Activated naive CD4-positive, alpha-beta T cell treated with anti-CD3 and anti-CD28 coated beads, Interleukin-2, amount 10 ng/mL, durations not matched to agents 7 days and 5 days (primary cell): ENCODE measurements at places on chromosomes 3 and 15.
A peak's percentile ranks its signal among the peaks of the same experiment; 100 is the strongest.

DNA sequence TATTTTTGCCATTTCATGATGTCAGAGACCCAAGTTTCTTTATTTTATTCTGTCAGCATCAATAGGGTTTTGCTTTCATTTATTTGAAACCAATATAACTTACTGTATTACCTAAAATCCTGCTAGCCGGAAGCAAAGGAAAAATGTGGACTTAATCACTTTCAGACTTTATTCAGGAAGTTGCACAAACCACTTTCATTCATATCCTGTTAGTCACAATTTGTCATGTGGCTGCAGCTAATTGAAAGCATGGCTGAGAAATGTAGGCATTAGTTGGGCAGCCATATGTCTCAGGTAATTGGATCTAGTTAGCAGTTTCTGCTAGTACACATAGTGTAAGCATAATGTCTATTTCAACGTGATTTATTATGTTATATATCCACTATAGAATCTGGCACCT lies 462.3 kb upstream of the SGO1 start:
- no peak for DNase-seq

DNA sequence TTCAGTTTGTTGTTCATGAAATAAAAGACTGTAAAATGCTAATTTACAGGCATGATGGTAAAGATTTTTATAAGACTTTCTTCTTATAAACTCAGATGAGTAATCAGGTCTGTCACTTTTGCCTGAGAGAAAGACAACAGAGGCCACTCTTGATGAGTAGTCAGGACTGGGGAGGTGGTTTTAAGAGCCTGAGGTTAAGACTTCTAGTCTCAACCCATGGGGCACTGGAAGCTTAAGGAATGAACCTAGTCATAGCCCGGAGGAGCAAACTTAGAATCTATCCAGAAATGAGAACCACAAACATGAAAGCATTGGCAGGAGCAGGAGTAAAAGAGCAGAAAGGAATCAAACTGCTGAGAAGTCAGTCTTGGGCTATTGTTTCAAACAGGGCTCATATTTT lies 846.3 kb upstream of the ARPP21 start:
- DNase-seq = no peak

DNA sequence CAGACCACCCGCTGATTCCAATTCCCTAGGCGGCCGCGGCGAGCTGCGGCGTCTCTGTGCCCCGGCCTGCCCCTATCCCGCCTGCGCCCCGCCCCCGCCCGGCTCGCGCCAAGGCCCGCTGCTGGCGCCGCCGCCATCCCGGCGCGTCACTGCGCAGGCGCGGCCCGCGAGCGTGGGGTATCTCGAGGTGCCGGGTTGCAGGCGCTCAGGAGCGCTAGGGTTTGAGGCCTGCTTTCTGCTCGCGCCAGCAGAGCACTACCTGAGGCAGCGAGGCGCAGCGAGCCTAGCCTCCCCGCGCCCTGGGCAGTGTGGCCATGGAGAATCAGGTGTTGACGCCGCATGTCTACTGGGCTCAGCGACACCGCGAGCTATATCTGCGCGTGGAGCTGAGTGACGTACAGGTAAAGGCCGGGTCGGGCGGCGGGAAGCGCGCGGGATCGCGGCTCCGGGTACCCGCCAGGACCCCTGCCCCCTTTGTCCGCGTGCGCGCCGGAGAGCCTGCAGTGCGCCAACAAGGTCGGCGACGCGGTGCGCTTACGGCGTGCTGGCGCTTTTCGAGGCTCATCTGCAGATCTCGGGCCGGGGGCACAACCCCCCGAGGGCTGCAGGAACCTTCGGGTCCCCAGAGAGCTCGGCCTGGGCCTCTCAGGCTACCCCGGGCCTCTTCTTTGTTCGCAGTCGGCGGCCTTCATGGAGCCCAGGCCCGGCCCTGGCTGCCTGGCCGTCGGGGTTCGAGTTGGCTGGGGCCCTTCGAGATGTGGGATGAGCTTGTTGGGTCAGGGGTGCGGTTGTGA lies at the start of gene HACD3:
HACD3 (plus strand) TSS at position 146 of the 794 bp plus-strand sequence; CDS start at position 315, 169 bp downstream.
- DNase-seq = peak; percentile 91

DNA sequence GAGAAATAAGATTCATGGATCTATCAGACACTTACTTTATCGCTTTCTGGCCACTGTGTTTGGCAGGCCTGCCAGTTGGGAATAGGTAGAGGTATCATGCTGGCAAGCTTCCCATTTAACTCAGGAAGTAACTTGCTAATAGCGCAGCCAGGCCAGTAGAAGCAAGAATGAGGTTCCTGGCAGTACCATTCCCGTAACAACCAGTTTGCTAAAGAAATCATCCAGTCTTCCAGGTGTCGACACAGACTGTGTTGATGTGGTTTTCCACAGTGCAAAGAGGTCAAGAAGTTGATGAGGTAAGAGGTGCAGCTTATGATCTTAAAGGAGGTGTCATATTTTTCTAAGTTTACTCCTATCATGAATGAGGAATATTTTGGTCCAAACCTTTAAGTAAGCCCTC lies 46.2 kb downstream of the DPH6 start:
- no peak for DNase-seq

- no peak for DNase-seq
Observed at GRCh38 chr3:124985349-124985748, 50.8 kb upstream of the MUC13 start.

DNA sequence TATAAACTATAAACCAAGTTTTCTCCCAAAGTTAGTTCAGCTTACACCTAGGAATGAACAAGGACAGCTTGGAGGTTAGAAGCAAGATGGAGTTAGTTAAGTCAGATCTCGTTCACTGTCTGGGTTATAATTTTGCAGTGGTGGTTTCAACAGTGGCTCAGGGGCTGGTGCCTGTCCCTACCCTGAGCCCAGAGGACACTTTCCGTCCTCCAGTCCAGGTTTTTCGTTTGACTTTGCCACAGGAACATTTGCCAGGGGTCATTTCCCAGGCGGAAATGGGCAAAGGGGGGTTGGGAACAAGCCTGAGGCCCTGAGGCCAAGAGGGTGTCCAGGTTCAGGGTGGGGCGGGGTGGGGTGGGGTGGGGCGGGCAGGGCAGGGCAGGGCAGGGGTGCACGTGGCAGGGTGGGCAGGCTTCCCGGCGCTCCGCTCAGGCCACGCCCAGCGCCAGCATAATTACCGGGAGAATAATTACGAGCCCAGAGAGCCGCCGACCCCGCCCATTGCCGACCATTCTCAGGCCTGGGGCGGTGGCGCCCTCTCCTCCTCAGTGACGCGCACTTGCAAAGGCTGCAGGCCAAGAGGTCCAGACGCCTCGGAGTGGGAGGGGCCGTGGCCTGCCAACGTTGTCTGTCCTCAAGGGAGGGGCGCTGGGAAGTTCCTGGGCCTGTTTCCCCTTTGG lies 70.4 kb downstream of the KLF13 start:
- DNase-seq = no peak

DNA sequence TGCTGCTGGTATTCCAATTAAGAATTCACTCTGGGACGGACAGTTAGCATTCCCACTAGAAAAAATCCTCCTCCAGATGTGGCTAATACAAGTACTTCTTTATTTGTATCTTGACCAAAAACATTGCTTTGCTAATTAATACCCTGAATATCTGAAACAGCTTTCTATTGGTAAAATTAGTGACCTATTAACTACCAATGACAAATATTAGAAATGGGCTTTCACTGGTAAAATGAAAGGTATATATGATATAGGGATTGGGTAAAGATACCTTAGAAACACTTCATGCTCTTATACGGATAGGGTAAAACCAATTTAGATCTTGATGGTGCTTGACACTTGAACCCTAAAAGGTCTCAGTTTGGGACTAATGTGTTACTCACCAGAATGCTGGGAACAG lies 52.3 kb downstream of the CRTAP start:
- DNase-seq = no peak

- DNase-seq = no peak
Observed at GRCh38 chr3:44309500-44309899, 29.1 kb upstream of the TCAIM start.

- no peak for DNase-seq
Observed at GRCh38 chr3:102038477-102039142, 189.3 kb downstream of the NFKBIZ start.

DNA sequence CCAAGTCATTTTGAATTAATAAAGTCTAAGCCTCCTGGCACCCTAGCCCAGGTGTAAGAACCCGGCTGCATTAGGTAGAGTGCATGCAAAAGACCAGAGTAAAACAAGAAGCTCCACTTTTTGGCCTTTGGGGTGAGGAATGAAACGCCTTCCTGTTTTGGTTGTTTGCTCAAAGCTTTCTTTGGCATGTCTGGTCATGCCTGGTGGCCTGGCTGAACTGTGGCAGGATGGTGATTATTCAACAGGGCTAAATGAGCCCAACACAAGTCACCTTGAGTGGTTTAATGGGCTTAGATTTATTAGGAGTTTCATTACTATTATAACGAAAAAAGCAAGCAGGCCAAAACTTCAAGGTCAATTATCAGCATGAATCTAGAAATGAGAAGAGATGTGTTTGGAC lies 40.9 kb upstream of the LDHAL6B start:
- DNase-seq = peak; percentile 27

- DNase-seq = no peak
Observed at GRCh38 chr15:85006201-85006600, 24.5 kb downstream of the PDE8A start.

DNA sequence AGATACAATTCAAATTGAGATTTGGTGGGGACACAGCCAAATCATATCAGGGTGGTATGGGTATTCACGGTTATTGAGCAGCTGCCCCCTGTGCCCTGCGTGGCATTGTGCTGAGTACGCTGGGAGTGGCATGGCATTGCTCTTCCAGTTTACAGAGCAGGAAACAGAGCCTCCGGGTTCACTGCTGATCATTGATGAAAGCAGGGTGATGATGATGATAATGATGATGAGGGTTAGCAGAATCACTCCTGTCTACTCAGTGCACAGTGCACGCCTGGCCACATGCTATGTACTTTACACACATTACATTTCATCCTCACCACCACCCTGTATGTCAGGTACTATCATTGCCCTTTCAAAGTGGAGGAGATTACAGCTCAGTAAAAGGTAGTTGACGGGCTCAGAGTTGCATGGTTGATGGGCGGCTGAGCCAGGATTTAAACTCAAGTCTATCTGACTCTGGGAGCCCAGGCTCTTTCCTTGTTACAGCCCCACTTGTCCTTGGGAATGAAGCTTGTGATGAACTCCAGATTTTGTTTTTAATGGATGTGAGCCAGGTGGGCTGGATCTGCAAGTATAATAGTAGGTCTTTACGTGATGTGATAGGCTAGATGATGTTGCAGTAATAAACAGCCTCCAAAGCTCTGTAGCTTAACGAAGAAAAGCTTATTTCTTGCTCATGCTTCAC lies 87.6 kb upstream of the MYZAP start:
- no peak for DNase-seq

DNA sequence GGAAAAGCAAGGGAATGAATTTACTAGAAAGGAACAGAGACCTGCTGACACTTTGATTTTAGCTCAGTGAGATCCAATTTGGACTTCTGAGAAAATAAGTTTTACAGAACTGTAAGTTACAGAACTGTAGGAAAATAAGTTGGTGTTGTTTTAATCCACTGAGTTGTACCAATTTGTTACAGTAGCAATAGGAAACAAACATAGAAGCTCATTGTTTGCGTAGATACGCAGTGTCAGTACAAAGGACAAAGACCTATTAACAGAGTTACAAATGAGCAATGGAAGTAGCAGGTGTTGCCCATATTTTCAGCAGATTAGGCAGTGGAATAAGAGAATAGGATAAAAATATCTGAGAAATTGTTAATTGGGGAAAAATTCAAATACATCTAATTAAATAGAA lies 385.8 kb upstream of the CNTN6 start:
- no peak for DNase-seq

- DNase-seq = no peak
Observed at GRCh38 chr15:65777053-65777452, 15.0 kb downstream of the DENND4A start.

- DNase-seq = peak; percentile 90
Observed at GRCh38 chr3:50192689-50193141, 1.3 kb downstream of the GNAT1 start.

GRCh38 chr3:38163117-38163840 lies 2.1 kb upstream of the OXSR1 start:
- peak; percentile 39 for DNase-seq

DNA sequence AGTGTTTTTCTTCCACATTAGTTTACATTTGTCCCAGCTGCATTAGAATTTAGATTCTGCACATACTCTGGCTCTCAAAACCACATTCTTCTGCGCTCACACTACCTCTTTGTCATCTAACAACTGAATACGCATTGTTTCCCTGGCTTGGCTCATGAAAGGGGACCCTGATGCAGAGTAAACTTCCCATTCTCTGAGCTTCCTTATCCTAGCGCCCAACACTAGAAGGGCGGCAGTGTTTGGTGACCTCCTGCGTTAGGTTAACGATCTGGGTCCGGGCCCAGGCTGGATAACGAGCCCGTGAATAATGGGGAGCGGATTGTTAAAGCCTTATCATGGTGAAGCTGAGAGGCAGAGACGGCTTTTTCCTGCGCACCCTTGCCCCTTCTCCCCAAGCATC lies 63.9 kb downstream of the ETV5 start:
- no peak for DNase-seq

DNA sequence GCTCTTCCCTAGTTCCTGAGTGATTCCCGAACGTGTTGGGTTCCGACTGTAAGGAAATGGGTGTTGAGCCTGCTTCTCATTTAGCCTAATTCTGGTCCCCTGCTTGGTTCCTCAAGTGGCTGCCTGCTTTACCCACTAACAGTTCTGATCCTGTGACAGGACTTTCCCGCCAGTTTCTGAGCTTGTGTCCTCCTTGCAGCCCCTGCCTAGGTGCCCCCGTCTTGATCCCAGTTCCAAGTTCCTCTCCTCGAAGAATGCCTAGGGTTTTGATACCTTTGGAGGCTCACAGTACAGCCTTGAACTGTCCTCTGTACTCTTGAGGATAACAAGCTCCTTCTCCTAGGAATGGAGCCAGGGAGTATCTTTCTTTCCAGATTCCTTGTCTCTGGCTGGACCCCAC lies 12.0 kb upstream of the RASGRF1 start:
- DNase-seq = no peak

DNA sequence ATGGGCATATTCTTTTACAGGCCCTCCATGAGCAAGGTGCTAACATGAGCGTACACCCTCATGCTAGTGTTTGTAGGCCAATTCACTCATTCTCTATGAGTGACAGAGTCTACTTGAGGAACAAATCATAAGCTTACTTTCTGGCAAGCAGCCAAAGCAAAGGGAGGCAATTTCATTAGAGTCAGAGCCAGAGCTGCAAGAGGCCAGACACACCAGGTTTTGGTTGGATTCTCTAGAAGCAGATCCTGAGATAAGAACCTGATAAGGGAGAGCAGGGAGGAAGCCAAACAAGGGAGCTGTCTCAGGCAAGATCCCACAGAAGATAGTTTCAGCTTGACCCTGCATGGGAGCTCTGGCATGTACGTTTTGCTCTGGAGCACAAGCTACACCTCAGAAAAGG lies 214.1 kb upstream of the CTNNB1 start:
- no peak for DNase-seq

- DNase-seq = no peak
Observed at GRCh38 chr3:72317491-72317890, 530.8 kb downstream of the SHQ1 start.

DNA sequence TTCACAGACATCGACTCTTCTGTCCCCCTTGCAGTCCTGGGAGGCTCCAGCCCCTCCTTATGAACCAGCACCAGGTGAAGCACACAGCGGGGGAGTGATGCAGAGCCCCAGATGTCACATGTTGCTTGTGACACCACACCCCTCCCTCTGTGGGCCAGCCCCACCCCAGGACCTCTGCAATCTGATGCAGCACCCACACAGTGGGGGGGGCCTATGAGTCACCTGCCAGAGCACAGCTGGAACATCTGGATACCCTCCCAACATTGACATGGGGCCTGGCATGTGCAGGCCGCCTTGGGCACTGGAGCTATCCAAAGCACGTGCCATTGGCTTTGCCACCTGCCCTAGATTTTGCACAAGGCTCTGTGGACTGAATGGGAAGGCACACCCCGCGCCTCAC lies 70.5 kb downstream of the FEM1B start:
- no peak for DNase-seq
